AG04450 (cell line): ENCODE measurements at places on chromosomes 16 and 17. TPM values are rescaled to one million over a fixed set of nuclear protein-coding genes. Genes with fewer than 3 reads are reported as not detected.

- no peak for DNase-seq
These were observed 132.5 kb downstream of the AATF start for GRCh38 chr17:37081287-37081686.

GRCh38 chr16:29809850-29810698 is 1.9 kb upstream of the PRRT2 start:
- DNase-seq, result no peak

DNA sequence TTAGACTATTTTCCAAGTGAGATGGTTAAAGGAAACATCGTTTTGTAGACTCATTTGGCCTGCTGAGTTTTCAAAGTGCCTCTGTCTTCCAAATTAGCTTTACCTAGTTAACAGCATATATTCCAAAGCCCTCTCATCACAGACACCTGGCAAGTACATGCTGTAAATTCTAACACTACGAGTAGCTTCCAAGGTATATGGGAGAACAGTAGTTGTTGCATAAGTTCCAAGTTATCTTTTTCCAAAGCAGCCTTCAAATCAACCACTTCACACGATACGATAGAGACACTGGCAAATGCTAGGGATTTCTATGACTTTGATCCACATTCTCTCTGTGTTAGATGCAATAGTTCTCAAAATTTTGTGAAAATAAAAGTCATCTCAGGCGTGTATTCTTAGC is 299.3 kb downstream of the CNTNAP4 start:
- no peak for DNase-seq

GRCh38 chr16:75660321-75660720 is 12.7 kb downstream of the TERF2IP start:
- DNase-seq, result no peak

- DNase-seq, result no peak
These were observed 392.1 kb upstream of the SALL1 start for GRCh38 chr16:51542981-51543815.

DNA sequence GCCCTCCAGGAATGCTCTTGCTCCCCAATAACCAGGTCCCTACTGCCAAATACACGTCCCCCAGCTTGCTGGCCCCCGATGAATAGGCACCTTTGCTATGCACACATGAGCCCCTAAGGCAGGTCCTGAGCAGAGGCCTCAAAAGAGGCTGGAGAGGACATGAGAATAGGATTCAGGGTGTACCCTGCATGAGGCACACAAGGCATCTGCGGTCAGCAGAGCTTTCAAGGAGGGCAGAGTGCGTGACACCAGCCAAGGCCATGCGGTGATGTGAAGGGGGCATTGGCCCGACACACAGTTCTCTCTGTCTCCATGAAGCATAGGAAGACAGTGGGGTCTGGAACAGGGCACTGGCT is 6.9 kb downstream of the SEZ6L2 start:
- no peak for DNase-seq

DNA sequence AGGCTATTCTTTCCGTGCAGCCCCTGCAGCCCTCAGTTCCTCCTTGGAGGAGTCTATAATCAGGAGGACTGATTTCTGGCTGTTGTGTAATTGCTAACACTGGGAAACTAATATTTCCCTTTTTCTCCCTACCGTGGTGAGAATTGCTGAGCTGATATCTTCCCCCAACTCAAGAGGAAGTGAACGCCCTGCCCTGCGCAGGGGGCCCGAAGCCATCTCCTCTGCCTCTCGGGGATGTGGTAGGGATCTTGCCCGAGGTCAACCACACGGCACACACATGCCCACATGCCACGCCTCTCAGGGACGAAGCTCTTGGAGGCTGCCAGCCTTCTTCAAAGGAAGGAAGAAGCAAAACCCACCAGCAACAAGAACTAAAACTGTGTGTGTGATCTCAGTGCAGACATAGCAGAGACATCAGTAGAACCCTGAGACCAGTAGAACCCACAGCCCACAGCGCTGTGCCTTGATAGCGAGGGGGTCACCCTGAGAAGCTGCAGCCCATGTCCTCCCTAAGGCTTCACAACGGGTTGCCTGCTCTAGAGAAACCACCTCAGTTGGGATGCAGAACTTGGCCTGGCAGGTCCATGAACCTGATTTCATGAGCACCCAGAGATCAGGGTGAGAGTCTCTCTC is 8.9 kb upstream of the ULK2 start:
- DNase-seq, result no peak

DNA sequence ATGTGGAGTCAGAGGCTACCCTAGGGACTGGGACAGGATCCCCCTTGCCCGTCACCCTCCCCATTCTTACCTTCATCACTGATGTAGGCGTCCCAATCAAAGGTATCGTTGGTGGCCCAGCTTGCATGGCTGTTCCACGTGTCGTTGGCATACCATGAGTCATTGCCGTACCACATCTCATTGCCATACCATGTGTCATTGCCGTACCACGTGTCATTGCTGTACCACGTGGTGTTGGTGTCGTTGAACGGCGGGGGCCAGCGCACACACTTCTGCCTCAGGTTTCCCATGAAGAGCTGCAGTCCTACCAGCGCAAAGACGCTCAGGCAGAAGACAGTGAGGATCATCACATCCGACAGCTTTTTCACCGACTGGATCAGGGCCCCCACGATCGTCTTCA is 4.8 kb downstream of the SCN4A start:
- DNase-seq, result no peak

GRCh38 chr16:81254922-81255526 is 16.5 kb downstream of the BCO1 start:
- DNase-seq, result no peak

DNA sequence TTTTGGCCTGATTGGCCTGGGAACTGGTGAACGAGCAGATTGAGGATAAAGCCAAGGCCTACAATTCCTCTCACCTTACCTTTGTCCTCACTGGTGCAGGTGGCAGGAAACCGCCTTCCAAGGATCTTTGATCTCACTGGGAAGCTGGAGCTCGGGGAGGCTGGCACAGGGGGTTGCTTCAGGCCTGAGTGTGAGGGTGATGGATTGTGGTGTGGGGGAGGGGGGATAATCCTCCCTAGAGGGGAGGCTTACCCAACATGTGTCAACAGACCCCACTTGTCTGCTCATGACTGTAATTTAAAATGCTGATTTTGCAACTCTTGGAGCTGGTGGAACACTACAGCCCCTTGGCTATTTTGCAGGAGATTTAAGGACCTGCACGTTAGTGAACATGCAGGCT is 4.5 kb upstream of the RMI2 start:
- DNase-seq, result no peak

- no peak for DNase-seq
These were observed 207.0 kb downstream of the UTP18 start for GRCh38 chr17:51467336-51467735.

DNA sequence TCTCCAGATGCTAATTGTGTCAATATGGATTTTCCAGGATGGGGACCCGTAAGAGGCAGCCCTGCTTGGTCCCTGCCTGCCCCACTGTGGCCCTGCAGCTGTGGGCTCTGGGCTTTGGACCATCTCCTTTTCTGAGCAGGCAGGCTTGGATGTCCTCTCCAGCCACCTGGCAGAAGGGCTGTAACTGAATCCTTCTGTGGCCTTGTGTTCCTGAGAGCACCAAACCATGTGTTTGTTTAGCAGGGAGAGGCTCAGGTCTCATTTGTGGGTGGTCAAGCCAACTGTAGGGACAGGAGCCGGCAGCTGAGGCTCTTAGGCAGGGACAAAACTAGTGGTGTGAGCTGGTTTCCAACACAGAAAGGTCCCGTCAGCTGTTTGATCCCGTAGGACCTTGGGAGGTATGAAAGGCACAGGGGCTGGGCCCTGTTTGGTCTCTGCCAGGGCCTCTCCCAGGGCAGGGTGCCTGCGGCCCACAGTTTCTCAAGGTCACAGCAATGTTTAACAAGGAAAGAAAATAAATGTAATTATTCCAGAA is 18.5 kb downstream of the SEC14L5 start:
- DNase-seq, result no peak

The KCTD19 gene
- polyA plus RNA-seq, result 0.21 and 0.25 TPM in 2 replicates

DNA sequence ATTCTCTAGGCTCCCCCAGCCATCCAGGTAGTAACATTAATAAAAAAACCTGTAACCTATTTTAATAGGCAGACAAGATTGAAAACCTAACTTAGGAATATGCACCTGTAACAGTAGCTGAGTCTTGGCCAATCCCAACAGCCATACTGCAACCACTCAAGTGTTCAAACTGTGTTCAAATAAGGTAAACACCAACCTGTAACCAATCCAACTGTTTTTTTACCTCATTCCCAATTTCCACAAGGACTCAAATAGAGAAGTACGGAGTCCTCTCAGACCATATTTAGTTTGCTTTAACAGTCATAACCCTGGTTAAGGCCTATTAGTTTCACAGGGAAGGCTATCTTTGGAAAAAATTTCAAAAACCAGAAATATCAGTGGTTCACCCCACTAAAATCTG is 40.4 kb upstream of the NOS2 start:
- DNase-seq, result no peak

The LPO gene
- not detected in 2 replicates for polyA plus RNA-seq

DNA sequence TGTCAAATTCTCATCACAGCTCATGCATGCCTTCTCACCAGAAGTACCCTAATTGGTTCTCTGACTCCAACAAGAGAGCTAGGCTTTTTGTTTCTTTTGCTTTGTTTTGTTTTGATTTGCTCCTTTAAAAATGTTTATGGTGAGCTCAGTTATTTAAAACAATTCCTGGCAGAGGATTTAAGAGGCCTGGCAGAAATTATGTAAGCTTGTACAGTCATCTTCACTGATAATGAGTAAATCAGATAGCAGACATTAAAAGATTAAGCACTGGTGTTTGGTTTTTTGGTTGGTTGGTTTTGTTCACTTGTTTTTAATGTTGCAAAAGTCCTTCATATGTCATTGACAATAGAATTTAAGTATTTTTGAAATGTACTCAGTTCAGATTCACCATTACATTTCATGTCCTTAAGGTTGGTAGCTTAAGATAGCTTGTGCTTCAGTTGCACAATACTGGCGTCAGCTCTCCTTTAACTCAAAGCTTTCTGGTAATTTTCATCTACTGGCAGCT is 378.9 kb downstream of the CDH13 start:
- DNase-seq, result no peak

DNA sequence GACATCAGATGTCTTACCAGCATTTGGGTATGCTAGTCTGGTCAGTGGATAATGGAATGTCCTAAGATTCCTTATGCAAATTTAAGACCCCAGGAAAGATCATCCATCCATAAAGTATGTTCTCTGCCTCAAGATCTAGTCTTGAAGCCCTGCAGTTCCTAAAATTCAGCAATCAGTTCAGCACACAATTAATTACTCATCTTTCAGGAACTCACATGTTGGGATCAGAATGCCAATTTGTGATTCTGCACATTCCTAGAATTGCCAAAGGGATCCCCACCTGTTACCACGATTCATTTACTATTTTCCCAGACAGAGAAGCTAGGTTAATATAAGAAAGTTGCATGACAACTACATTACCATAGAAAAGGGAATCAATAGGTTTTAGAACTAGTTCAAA is 3.2 kb downstream of the OR2C1 start:
- no peak for DNase-seq

GRCh38 chr16:86509759-86510464 is 415 bp upstream of the FOXF1 start:
- peak; percentile 93 for DNase-seq

GRCh38 chr16:89413811-89414585 is 76.4 kb downstream of the ANKRD11 start:
- no peak for DNase-seq

DNA sequence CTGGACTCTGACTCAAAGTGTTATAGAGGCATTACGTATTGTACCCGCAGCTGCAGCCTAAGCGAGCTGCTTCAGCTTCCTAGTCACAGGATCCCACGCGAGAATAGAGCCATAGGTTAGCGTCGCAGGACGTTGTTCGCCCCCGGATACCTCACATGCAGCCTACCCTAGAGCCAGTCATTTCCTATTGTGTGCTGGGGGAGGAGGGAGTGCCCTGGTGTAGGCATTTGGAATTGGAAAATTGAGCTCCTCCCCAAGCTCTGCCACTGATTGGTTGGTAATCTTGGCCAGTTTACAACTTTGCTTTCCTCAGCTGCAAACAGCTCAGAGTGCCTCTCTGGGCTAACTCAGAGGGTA is 530 bp downstream of the NAA60 start:
- peak; percentile 38 for DNase-seq

The ABCA10 gene
- polyA plus RNA-seq, result 0.31 and 0.58 TPM in 2 replicates

The SPNS3 gene
- polyA plus RNA-seq, result not detected in 2 replicates

GRCh38 chr17:82396601-82397435 is 21.3 kb upstream of the HEXD start:
- peak; percentile 62 for DNase-seq

The DRC3 gene
- 0.52 and 0.77 TPM in 2 replicates for polyA plus RNA-seq

The KRT32 gene
- polyA plus RNA-seq, result 0.09 and 0.14 TPM in 2 replicates

- DNase-seq, result no peak
These were observed 2.0 kb downstream of the PHKG2 start for GRCh38 chr16:30750201-30750600.

GRCh38 chr16:17063201-17064139 is 407.3 kb downstream of the XYLT1 start:
- no peak for DNase-seq

DNA sequence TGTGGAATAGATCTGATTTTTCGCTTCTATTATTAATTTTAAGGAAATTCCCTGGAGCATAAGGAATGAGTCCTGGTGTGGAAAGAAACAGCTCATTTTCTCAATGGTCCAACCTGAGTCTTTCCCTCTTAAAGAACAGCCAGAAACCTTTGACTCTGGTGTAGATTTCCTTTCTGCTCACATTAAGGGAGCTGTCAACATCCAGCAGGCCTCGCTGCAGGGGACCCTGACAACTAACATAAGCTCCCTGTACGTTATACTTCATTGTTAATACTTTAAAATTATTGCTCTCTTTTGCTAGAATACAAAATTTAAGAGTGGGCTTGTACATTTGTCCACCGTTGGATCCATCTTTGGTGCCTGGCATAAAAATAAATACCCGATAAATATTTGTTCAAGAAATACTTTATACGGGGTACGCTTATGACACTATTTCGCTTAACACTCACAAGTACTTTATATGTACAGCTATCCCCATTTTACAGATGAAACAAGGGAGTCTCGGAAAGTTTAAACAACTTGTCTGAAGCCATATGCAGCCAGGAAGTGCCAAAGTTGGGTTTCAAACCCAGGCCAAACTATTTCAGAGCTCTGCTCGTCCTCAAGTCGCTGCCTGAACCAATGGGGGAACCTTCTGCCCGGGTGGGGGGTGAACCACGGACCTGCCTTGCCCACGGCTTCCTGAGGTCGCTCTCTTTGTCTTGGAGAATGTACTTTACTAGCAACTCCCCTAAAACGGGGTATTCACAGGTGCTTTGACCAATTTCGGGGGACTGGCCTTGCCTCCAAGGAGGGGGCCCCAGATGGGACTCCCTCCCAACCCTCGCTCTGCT is 611 bp downstream of the SMARCE1 start:
- DNase-seq, result no peak

- DNase-seq, result no peak
These were observed 52.6 kb downstream of the NOS2 start for GRCh38 chr17:27747462-27748359.

DNA sequence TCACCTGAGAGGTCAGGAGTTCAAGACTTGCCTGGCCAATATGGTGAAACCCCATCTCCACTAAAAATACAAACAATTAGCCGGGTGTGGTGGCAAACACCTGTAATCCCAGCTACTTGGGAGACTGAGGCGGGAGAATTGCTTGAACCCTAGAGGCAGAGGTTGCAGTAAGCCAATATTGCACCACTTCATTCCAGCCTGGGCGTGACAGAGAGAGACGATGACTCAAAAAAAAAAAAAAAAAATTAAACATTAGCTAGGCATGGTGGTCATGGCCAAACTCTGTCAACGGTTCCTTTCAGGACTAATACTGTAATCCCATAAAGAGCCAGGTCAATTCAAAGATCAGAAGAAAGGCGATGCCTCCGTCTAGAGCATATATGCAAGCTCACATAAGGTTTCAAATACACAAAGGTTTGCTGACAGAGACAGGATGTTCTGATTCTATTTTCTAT is 2.4 kb downstream of the RNF157 start:
- no peak for DNase-seq

GRCh38 chr17:77734371-77735080 is 224.0 kb upstream of the TNRC6C start:
- DNase-seq, result no peak
